Activated CD4-positive, alpha-beta T cell treated with anti-CD3 and anti-CD28 coated beads, Interleukin-2, amount 50 U/mL, for 1 hour (primary cell): ENCODE measurements at places on chromosomes 6 and 20.

DNA sequence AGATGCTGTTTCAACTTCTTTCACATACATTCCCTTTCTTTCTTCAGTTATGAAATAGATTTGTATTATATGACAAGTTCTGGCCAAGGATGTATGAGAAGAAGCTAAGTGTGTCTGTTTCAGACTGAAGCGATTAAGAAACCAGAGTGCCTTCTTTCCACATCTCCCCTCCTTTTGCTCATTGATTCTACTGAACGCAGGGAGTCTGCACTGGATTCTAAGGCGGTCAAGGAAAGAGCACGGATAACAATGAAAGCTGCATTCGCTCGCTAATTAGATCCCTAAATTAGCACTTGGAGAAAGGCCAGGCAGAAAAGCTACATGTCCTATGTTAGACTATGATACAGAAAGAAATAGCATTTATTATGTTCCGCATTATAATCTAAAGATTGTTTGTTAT is 267.7 kb downstream of the HAO1 start:
- DNase-seq = no peak

GRCh38 chr6:9834233-9834632 is 580.6 kb downstream of the TFAP2A start:
- DNase-seq = no peak

- DNase-seq = no peak
These were observed 28.6 kb upstream of the CDYL start for GRCh38 chr6:4747588-4747987.

DNA sequence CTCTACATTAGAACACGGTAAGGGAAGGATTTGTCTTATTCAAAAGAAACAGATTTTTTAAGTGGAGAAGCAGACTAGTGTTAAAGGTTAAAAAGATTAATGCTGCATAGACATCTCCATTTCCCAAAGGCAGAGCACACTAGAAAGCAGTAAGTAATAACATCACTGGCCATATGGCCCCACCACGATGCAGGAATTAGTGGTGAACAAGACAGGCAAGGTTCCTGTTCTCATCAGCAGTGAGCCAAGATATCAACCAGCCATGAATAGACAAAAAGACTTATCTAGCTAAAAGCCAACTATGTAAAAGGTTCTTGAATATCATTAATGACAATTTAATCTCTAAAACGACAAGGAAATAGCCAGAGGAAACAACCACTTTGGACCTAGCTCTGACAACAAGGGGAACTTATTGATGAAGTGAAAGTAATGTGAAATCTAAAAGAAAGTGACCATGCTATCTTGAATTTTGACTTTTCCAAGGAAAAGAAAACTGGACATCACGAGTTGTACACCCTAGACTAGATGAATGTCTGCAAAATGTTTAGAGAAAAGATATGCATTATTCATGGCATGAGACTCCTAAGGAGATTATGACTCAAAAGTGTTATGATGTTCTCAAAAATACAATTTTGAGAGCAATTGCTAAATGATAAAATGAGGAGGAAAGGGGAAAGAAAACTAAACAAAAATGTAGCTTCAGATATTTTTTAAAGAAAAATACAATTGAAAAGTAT is 157.9 kb upstream of the STXBP5 start:
- no peak for DNase-seq

DNA sequence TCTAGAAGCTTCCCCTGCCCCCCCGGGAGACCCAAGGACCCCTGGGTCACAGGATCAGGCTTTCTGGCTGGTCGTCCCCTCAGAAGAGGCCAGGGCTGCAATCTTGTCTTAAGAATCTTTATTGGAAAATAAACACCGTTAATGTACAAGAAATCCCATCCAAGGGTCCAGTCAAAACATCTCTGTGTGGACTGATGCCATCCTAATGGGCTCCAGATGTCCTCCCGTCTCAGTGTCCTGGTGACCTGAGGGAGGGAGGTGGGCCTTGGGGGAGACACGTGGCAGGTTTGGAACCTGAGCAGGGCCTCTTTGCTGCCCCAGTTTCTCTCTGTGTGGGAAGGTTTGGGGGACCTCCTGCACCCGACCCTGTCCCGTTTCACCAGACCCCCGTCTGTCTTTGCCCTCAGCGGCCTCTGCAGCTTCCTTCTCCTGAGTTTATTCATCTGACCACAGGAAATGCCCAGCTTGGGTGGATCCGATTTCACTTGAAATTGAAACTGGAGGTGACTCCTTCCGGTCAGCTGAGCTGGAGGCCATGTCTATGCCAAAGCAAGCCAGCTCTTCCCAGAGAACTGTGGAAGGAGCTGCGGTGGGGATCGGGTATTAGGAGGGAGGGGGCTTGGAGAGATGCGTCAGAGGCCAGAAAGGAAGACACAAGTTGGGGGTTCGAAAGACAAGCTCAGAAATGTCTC is 75.1 kb downstream of the SLC2A10 start:
- DNase-seq = no peak

DNA sequence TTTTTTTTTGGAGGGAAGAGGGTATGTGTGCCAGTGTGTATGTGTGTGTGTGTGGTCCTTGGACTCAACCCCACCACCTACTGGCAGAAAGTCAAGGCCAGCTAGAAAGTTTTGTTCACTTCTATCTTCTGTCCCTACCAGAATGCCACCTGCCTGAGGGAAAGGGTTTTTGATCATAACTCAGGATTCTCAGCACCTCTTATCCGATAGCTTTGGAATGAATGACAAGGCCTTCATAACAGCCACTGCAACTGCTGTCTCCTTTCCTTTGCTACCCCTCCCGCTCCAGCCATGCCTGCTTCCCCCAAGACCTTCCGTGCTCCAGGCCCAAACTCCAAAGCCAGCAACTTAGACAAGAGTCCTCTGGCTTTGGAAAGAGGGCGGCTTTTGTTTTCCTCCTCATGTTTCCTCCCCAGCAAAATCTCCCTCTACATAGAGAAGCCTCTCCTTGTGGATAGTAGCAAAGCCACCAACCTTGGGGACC is 18.7 kb downstream of the BTN3A1 start:
- DNase-seq = peak; percentile 16

- no peak for DNase-seq
These were observed 46.8 kb downstream of the RREB1 start for GRCh38 chr6:7154341-7155139.

- DNase-seq = no peak
These were observed 19.2 kb upstream of the BPIFB1 start for GRCh38 chr20:33263784-33264183.

DNA sequence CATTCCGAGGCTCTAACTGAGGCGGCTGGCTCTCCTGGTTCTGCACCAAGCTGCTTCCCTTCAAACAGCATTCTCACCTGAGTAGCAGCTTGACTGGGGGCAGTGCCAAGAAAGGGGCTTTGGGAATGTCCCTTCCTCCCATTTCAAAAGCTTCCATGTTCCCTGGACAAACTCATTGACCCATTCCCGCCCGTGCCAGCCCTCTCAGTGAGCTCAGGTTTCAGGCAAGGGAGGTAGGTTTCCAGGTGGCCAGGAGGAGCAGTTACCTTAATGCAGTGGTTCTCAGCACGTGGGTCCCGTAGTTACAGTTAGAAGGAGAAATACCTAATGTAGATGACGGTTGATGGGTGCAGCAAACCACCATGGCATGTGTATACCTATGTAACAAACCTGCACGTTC is 135.2 kb downstream of the ELOVL4 start:
- DNase-seq = no peak

DNA sequence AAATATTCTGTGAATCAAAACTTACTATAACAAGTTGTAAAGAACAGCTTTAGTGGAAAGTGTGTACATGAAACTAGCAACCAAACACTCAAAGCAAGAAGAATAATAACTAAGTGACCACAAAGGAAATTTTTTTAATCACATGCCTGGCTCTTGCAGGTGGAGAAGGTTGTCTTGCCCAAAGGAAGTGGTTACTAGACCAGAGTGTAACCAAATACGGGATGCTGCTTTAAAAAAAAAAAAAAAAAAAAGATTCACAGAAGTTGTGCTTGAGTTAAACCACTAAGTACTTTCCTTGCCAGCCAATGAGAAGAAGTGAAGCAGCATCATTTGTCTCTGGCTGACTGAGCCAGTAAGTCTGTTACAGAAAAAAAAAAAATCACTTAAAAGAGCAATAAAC is 19.1 kb upstream of the HLA-DQB1 start:
- peak; percentile 3 for DNase-seq

- no peak for DNase-seq
These were observed 45.4 kb upstream of the AGPAT4 start for GRCh38 chr6:161319231-161319630.

GRCh38 chr6:130625825-130626527 is 201.2 kb upstream of the SMLR1 start:
- no peak for DNase-seq

- no peak for DNase-seq
These were observed 11.3 kb downstream of the FAXC start for GRCh38 chr6:99338188-99338587.

DNA sequence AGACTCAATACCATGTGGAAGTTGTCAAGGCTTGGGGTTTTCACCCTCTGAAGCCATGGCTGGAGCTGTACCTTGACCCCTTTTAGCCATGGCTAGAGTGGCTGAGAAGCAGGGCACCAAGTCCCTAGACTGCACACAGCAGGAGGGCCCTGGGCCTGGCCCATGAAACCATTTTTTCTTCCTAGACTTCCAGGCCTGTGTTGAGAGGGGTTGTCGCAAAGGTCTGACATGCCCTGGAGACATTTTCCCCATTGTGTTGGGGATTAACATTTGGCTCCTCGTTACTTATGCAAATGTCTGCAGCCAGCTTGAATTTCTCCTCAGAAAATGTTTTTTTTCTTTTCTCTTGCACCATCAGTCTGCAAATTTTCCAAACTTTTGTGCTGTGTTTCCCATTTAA is 196.4 kb downstream of the SLC16A10 start:
- no peak for DNase-seq

DNA sequence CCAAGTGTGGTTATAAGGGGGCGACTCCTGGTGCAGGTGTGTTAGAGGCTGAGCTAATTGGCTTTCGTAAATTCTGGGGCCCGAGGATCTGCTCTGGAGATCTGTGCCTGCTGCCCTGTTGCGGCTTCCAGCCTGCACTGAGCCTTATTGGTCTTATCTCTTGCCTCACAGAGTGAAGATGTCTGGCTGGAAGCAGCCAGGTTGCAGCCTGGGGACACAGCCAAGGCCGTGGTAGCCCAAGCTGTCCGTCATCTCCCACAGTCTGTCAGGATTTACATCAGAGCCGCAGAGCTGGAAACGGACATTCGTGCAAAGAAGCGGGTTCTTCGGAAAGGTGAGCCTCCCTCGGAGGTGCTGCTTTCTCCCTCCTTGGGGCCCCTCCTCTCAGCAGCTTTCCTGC is 20.0 kb downstream of the PRPF6 start:
- DNase-seq = no peak
